Smooth muscle cell of trachea (primary cell): ENCODE measurements at places on chromosomes 6 and 20. TPM values are rescaled to one million over a fixed set of nuclear protein-coding genes. Genes with fewer than 3 reads are reported as not detected.

The DNAH8 gene
- 0.17 and 0.44 TPM in 2 replicates for total RNA-seq

The DLK2 gene
- total RNA-seq = 0.66 TPM in 1 of 2 replicates, not detected in the other

The EMILIN3 gene
- under 0.01 and 0.29 TPM in 2 replicates for total RNA-seq

The LINC00237 gene
- total RNA-seq = not detected in 2 replicates

The MYL9 gene
- total RNA-seq = 15.1 and 28.3 TPM in 2 replicates

The GPX5 gene
- not detected in 2 replicates for total RNA-seq

The MYCT1 gene
- total RNA-seq = 0.44 TPM in 1 of 2 replicates, not detected in the other

The SUMO4 gene
- 1.7 and 3.2 TPM in 2 replicates for total RNA-seq

The ECHDC1 gene
- total RNA-seq = 59.0 and 79.3 TPM in 2 replicates

The RSPH9 gene
- 1.0 and 1.8 TPM in 2 replicates for total RNA-seq

The PDE7B gene
- 45.7 and 48.1 TPM in 2 replicates for total RNA-seq

The DOK5 gene
- 27.5 and 38.7 TPM in 2 replicates for total RNA-seq
